ENCODE measurements at places on chromosomes 3 and 15.

DNA sequence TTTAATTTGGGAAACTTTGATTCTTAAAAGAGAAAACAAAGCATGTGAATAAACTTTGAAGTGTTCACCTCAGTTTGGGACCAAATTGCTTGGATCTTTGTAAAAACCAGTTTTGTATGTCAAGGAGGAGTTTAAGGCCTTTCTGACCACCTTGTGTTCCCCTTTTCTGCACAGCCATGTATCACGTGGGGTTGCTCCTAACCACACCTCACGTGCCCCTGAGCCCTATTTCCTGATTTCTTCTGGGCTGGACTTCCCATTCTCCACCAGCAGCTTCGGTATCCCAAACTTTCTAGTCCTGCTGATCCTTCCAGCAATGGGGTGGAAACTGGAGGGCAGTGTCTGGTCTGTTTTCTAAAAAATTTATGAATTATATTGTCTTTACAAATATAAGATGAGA is 76.4 kb upstream of the STT3B start:
- DNase-seq = no peak

DNA sequence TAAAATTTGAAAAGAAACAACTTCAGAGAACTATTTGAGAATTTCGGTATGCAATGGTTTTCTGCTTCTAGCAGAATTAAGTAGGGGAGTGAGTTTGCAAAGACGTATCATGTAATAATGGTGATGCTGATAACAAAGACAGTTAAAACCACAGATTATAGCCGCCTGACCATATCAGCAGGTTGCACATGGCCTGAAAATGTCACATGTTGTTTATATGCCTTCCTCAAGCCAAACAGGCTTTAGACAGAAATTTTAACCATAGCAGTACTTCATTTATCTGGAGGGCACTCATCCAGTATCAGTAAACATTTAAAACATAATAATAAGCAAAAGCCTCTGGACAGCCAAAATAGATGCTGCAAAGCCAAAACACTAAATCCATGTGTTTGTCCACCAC is 131.7 kb downstream of the RYR3 start:
- DNase-seq = no peak

GRCh38 chr3:138195481-138195880 is 8.4 kb downstream of the ARMC8 start:
- peak; percentile 91 for DNase-seq

GRCh38 chr3:156519758-156520162 is 35.2 kb downstream of the SSR3 start:
- no peak for DNase-seq

DNA sequence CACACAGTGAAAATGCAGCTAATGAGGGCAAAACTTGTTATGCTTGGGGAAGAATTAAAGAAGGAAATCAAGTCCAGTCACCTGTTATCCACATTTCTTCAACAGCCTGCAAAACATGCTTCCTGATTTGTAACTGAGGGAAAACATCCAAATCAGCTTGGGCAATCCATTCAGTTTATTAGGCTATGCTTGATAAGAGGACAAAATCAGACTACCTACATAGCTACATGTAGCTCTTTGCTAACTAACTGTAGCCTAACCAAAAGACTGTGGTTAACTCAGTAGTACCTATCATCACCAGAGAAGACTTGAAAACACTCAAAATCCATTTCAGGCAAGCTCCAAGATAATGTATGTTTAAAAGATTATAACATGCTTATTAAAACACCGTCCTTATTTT is 436.4 kb downstream of the SHQ1 start:
- no peak for DNase-seq

DNA sequence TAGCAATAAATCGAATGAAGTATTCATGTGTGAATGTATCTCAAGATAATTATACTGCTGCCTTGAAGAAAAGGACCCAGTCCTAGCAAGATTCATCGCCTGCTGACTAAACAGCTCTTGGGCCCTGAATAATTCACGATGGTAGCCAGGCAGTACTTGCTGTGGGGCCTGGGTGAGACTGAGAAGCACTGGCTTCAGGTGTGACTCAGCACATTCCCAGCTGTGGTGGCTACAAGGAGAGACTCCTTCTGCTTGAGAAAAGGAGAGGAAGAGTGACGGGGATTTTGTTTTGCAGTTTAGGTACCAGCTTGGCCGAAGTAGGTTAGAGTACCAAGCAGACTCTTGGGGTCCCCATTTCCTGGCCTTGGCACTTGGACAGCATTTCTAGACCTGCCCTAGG is 47.6 kb upstream of the CD200R1L start:
- no peak for DNase-seq

GRCh38 chr3:99741588-99741987 is 76.1 kb upstream of the CMSS1 start:
- DNase-seq = no peak

DNA sequence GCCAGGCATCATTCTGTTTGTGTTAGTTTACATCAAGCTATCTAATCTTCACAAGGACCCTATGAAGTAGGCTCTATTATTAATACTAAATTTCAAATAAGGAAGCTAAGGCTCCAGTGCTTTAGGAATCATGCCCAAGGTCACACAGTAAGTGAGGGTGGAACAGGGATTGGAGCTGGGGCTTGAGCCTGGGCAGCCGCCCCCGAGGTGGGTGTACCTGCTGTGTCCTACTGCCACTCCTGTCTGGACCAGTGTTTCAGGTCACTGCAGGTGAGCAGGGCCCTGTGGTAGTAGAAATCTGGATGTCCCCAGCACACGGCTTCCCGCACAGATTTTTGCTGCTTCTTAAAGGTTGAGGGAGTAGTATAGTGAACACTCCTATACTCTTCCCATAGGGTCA is 6.5 kb downstream of the KLF13 start:
- DNase-seq = no peak

- no peak for DNase-seq
Measured at GRCh38 chr15:70061696-70062270, 35.9 kb downstream of the TLE3 start.

GRCh38 chr3:197222937-197223370 is 75.5 kb downstream of the DLG1 start:
- no peak for DNase-seq

GRCh38 chr3:62151591-62151990 is 221.8 kb downstream of the FEZF2 start:
- no peak for DNase-seq

DNA sequence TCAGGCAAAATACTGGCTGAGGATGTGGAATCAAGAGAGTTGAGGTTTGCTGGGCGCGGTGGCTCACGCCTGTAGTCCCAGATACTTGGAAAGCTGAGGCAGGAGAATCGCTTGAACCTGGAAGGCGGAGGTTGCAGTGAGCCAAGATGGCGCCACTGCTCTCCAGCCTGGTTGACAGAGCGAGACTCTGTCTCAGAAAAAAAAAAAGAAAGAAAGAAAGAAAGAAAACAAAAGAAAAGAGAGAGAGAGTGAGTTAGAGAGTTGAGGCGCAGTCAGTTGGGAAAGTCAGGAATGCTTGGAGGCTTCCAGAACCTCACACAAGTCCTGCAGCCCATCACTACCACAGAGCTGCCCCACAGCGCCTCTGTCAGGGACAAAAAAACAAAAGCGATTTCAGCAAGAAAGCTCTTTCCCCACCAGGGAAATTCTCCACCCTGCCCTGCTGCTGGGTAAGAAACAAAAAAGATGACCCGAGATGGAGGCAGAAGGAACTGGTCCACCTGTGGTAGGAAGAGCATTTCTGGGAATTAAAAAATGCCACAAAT is 13.8 kb downstream of the HDC start:
- no peak for DNase-seq

DNA sequence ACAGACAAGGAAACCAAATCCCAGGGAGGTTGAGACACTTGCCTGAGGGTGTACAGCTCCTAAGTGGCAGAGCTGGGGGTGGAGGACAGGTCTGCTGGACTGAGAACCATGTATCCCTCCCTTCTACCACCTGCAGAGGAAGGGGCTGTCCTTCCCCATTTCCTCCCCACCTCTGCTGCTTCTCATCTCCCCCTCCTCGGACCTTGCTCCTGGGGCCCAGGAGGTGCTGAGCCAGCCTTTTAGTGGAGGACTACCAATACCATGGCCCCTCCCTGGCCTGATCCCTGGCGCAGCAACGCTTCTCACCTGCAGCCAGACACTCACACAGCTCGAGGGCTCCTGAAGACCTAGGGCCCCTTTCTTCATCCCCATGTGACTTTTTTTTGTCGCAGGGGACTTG is 50.4 kb downstream of the IDH2 start:
- DNase-seq = no peak

GRCh38 chr3:36373666-36374065 is 6.6 kb upstream of the STAC start:
- DNase-seq = no peak

GRCh38 chr15:64732156-64732860 is 43.1 kb downstream of the RBPMS2 start:
- DNase-seq = no peak

GRCh38 chr15:68370768-68371151 is 61.2 kb downstream of the ITGA11 start:
- DNase-seq = no peak

DNA sequence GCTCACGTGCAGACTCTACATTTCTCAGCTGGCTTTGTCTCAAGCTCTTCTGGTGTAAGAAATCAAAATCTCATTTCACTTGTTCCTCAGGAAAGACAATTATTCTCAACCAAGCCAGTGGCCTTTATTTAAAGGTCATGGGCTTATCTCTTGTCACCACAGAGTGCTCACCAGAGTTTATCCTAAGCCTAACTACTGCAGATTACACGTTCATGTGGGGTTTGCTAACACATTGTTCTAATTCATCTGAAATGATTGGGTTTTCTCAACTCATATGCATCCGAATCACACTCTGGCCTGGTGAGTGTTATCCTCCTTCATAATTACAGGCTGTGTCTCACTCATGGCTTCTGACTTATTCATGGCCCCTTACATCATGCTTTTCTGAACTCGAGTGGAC is 83.3 kb upstream of the TSC22D2 start:
- no peak for DNase-seq

DNA sequence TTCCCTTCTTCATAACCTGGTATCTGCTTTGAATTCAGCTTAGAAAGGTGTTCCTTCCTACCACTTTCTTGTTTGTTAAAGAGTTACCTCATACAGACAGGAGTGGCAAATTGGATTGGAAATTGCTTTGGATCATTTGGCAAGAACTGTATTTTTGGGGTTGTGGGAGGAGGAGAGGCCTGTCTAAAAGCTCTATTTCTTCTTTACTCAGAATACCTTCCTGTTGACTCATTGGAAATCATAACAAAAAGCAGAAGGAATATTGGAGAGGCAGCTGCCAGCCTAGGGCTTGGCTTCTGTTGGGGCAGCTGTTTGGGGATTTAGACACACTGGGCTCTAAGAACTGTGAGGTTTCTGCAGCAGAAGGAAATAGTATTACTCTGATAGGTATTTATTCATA is 14.2 kb downstream of the IQGAP1 start:
- peak; percentile 52 for DNase-seq

- DNase-seq = no peak
Measured at GRCh38 chr3:25419251-25419650, 8.8 kb upstream of the RARB start.

GRCh38 chr3:47425959-47426358 is 45.1 kb downstream of the PTPN23 start:
- DNase-seq = no peak

GRCh38 chr3:14803981-14804834 is 14.6 kb upstream of the FGD5 start:
- no peak for DNase-seq

DNA sequence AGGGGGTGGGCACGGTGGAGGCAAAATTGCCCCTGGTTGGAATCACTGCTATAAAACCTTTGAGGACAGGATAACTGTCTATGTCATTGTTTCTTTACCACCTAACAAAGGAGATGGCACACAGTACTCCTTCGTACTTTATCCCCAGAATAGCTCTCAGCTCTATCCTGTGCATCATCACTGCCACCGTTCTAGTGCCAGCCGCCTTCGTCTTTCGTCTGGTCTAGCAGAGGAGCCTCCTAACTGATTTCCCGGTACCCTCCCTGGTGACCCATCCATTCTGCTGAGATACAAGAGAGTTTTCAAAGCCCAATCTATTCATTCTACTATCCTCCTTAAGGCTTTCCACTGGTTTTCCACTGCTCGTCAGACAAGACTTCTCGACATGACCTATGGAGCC is 67.9 kb upstream of the PRICKLE2 start:
- no peak for DNase-seq

DNA sequence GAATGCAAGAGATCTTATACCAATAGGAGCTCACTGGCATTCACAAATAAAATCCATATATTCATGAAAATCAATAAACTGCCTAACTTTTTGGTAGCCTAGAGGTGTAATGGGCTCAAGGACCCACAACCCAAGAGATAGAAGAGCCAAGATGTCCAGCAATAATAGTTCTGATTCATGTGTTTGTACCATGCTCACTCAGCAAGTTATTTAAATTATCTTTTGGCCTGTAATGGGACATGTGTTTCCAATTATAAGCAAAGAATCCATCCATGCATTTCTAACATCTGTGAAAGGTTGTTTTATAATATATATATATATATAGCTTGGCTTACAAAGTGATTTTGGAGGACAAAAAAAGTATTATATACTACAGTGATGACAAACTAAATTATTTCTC is 29.7 kb upstream of the SHC4 start:
- no peak for DNase-seq

DNA sequence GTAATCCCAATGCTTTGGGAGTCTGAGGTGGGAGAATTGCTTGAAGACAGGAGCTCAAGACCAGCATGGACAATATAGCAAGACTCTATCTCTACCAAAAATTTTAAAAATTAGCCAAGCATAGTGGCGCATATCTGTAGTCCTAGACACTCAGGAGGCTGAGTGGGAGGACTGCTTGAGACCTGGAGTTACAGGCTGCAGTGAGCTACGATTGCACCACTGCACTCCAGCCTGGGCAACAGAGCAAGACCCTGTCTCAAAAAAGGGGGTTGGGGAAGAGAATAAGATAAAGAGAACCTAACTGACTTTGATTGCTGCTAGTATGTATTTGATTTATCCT is 755 bp downstream of the CD200R1 start:
- no peak for DNase-seq

DNA sequence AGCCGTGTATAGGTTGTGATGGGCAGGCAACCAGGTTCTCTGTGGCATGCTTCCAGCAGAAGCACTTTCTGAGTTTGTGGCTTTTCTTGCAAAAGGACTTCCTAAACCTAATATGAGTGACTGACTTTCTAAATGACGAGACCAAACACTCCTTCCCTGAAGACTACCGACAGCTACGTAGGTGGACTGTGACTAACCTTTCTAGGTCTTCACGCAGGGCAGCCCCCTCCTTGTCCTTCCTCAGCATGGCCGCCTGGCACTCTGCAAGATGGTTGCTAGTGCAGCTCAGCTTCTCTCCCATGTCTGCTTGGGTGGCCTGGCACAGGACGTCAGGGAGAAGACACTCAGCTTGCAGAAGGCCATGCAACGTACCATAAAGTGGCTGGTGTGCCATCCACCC is 20.9 kb downstream of the CXCR6 start:
- DNase-seq = no peak

GRCh38 chr3:15794842-15795650 is 2.7 kb downstream of the ANKRD28 start:
- no peak for DNase-seq

DNA sequence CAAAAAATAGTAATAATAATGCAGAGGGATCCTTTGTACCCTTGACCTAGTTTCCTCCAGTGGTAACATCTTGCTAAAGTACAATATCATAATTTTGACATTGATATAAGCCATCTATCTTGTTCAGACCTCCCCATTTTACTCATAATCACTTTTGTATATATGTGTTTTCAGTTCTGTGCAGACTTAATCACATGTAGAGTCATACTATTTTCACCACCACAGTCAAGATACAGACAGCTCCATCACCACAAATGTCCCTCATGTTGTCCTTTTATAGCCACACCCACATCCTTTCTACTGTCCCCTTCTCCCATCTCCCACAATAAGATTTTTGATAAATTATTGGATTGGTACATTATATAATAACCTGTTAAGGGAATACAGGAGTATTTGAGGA is 25.4 kb downstream of the ZNF609 start:
- DNase-seq = no peak

- DNase-seq = no peak
Measured at GRCh38 chr3:123986427-123986826, 5.5 kb downstream of the ROPN1 start.

All from NCI-H1694 treated with DMSO at 0.1 percent for 48 hours (cell line).